ENCODE measurements at places on chromosomes 5 and 9.

DNA sequence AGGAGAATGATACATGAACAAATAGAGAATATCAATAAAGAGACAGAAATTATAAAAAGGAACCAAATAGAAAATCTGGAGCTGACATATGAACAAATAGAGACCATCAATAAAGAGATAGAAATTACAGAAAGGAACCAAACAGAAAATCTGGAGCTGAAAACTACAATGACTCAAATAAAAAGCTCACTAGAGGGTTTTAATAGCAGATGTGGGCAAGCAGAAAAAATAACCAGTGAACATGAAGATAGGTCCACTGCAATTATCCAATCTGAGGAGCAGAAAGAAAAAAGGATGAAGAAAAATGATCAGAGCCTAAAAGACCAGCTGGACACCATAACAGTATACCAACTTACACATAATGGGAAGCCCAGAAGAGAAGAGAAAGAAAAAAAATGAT, 353.7 kb downstream of the ARL15 start:
- no peak for DNase-seq

DNA sequence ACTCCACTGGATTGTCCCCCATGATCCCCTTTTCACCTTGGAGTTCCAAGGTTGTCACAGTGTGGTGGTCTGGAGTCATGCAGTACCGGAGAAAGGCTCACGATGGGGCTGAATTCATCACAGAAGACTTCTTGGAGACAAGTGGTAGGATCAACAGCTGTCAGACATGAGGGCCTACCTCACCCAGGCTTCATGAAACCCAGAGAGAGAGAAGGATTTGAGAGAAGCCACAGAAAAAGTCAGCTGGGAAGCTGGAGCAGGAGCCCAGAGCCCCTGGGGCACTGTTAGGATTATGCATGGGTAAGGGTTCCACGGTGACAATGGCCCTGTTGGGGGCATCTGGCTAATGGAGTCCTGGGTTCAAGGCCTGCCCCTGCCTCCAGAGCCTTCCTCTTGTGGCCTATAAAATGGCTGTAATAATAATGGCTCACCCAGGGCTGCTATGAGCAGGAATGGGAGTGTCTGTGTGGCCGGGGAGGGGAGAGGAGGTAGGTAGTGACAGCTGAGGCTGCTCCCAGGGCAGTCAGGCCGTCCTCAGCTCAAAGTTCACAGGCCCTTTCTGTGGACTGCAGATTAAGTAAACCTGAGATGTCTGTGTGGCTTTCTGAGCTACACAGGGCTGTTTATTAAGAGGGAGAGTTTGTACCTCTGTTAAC, 910 bp downstream of the TRIM14 start:
- DNase-seq = no peak

- DNase-seq = no peak
Measured at GRCh38 chr5:38556088-38556598, 303 bp downstream of the LIFR start.

- no peak for DNase-seq
Measured at GRCh38 chr9:84226126-84226525, 114.4 kb downstream of the SLC28A3 start.

- DNase-seq = no peak
Measured at GRCh38 chr9:121292801-121293241, 24.9 kb downstream of the GSN start.

- DNase-seq = no peak
Measured at GRCh38 chr9:128304136-128304970, 17.9 kb downstream of the TRUB2 start.

DNA sequence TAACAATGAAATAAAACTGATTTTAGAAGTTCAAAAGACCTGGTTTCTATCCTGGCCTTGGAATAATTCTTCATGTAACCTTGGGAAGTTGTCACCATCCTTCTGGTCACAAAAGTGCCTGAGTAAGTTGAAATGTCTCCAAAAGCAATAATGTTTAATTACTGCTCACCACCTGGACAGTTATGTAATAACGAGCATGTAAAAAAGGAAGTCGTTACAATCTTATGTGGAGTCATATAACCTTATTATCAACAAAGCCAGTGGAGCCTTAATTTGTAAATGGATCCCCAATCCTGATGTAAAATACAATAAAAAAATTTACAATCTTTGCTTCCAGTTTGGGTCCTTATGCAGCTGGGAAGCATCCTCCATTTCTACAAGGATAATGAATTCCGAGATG, 64.2 kb upstream of the GPR151 start:
- DNase-seq = no peak

GRCh38 chr5:39846144-39846543, 421.4 kb upstream of the DAB2 start:
- DNase-seq = no peak

DNA sequence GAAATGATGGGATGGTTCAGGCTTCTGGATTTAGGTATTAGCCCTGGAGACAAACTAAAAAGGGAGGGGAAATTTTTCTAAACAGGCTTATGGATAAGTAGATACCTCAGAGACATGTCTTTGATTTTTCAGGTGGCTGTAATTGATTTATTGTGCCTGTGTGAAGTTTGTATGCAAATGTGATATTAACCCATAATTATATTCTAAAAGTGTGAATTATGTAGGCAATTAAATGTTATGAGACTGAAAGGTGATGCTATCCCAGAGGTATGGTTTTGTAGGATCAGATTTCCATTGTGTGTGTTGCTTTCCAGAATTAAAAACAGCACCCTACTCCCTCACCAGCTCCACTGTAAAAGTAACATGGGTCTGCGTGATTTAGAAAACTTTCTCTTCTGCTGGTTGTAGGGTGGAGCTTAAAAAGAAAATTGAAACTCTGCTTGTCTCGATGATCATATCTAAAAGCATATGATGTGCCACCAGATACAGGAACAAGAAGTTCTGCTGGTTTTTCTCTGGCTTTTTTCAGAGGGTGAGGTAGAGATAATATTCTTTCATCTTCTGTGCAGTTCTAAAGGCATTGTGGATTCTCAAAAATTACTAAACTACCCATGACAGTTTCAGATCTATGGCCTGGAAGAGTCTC, 71.8 kb upstream of the TAF11L2 start:
- DNase-seq = no peak

GRCh38 chr5:55469839-55470238, 64.9 kb downstream of the PLPP1 start:
- no peak for DNase-seq

- no peak for DNase-seq
Measured at GRCh38 chr5:73749485-73750270, 123.7 kb downstream of the ARHGEF28 start.

GRCh38 chr5:71806711-71807110, 87.6 kb downstream of the CARTPT start:
- DNase-seq = no peak

- DNase-seq = no peak
Measured at GRCh38 chr9:113468716-113469448, 5.4 kb downstream of the RGS3 start.

- no peak for DNase-seq
Measured at GRCh38 chr9:114117614-114117995, 18.5 kb upstream of the KIF12 start.

DNA sequence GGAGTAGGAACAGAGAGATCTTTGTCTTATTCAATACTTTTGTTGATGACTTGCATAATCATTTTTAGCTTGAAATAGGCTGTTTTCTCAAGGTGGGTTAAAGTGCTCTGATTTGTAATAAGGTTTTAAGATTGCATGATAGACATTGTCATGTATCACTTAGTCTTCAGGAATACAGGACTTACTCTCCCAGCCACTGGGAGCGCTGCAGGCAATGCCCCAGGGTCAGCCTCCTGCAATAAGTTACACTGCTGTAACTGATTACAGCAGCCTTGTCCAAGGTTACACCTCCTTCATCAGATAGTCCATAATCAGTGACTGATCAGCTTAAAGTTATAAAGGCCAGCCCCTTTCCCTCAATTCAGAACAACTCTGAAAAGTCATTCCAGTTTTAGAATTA, 218.6 kb downstream of the ESM1 start:
- DNase-seq = no peak

- no peak for DNase-seq
Measured at GRCh38 chr5:116520771-116521170, 53.9 kb downstream of the SEMA6A start.

DNA sequence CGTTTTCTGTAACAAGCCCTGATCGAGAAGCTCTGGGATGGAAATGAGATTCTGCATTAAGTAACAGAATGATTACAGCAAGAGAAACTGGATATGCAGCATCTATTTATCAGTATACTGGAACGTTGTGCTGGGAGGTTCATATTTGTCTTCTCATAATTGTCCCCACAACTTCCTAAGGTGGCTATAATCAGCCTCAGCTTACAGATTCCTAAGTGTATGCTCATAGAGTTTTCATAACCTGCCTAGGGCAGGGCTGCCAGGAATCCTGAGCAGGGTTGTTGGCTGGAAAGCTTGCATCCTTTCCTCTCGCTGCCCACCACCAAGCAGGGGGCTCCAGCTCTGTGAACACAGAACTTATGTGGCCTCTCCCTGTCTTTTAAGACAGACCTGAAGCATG, 70.2 kb downstream of the FNBP1 start:
- DNase-seq = no peak

- DNase-seq = no peak
Measured at GRCh38 chr5:149126906-149127305, 14.4 kb upstream of the ABLIM3 start.

- no peak for DNase-seq
Measured at GRCh38 chr9:131605770-131606590, 60.7 kb downstream of the PRRT1B start.

GRCh38 chr9:117775591-117775990, 71.4 kb downstream of the TLR4 start:
- no peak for DNase-seq

DNA sequence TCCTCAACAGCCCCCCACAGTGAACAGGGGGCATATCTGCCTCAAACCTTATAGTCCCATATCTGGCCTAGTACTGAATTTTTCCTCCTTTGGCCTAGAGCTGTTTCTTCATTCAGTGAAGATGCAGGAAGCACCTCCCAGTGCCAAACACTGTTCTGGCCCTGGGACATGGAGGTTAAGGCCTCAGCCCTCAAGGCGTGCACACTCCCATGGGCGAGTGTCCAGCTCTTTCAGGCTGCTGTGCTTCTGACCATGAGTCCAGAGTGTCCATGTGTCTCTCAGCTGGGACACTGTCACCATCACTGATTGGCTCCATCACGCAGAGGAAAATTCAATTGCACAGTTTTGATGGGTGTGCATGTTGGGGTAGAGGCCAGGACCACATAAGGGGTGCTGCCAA, 151.5 kb downstream of the PAX5 start:
- DNase-seq = no peak

- no peak for DNase-seq
Measured at GRCh38 chr5:146365618-146366017, 27.0 kb downstream of the POU4F3 start.

GRCh38 chr5:127766676-127767335, 63.6 kb downstream of the CCDC192 start:
- DNase-seq = no peak

- DNase-seq = no peak
Measured at GRCh38 chr5:178525906-178526732, 64.1 kb downstream of the COL23A1 start.

- no peak for DNase-seq
Measured at GRCh38 chr9:110116543-110116885, 91.4 kb downstream of the C9orf152 start.

DNA sequence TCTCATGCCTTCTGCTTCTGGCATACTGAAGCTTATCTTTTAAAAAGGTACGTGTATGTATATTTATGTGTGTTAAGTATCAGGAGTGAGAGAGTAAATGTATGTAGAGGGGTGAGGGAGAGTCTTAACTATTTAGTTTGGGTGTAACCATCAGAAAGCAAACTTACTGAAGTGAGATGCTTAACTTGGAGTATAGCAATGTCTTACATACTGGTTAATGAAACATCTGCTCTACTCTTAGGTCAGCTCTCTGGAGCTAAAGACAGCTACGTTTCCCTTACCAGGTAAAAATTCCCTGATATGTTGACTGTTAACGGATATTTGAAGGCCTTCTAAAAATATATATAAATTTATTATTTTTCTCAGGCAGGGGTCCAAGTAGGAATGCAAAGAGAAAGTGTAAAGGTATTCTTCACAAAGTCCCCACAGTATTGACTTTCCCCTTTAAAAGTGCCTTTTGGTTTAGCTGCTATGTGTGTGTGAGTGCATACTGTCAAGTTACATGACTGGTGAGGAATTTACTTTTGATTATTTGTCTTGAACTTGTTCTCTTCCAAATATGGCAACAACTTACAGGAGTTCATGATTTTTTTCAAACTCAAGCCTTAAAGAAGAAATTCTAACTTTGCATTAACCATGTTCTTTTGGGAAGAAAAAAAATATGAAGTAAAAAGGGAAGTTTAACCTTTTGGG, 12.3 kb upstream of the C5orf24 start:
- no peak for DNase-seq

GRCh38 chr5:173237875-173238220, 2.8 kb upstream of the NKX2-5 start:
- no peak for DNase-seq

GRCh38 chr5:91468651-91469422, 85.7 kb upstream of the ARRDC3 start:
- no peak for DNase-seq

DNA sequence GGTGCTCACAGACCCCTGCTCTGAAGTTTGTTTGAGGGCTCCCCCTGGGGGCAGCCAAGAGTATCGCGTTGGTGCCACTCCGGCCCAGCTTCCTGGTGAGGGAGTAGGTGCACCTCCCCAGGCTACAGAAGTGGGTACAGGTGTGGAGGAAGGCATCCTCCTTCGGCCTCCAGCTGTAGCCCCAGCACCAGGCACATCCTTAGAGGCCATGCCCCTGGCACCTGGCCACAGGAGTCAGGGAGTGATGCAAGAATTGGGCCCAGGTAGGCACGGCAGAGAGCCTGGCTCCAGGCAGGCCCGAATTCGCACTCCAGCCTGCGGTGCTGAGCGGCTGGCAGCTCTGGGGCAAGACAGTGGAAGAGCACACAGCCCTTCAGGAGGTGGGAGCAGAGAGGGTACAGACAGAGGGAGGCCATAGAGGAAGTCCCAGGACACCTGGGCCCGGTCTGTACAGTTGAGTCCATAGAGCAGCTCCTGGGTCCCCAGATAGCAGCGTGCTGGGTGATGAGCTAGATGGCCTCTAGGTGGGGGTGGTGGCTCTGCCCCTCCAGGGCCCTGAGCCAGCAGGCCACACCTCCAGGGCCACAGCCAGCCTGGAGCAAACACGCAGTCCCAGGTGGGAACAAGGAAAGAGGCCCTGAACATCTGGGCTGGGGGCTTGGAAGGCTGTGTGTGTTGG, 2.4 kb downstream of the SAPCD2 start:
- peak; percentile 67 for DNase-seq

All from stimulated activated CD8-positive, alpha-beta memory T cell treated with anti-CD3 and anti-CD28 coated beads, Interleukin-2, amount 100 ng/mL, for 48 hours (primary cell).